ENCODE measurements at places on chromosomes 13 and 19. TPM values are rescaled to one million over a fixed set of nuclear protein-coding genes. Genes with fewer than 3 reads are reported as not detected.

The QPCTL gene
- 19.5 TPM for total RNA-seq

The TUBA3C gene
- total RNA-seq, result not detected

- no peak for DNase-seq
These were observed 107.0 kb downstream of the FLT1 start for GRCh38 chr13:28387740-28388501.

The OR2Z1 gene
- not detected for total RNA-seq

DNA sequence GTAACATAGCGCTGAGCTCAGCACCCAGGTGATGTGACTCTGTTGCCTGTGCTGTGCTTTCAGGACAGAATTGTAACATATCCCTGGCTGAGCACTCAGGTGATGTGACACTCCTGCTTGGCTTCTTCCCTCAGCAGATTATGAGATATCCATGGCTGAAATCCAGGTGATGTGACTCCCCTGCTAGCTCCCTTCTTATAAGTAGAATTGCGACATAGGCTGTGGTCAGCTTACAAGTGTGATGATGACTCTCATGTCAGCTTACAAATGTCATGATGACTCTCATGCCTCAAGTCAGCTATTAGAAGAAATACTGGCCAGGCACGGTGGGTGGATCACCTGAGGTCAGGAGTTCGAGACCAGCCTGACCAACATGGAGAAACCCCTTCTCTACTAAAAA is 14.3 kb upstream of the ZNF429 start:
- no peak for DNase-seq

Data from HCT116 (cell line).